Activated CD4-positive, CD25-positive, alpha-beta regulatory T cell treated with anti-CD3 and anti-CD28 coated beads, Interleukin-2, amount 50 U/mL, for 16 hours (primary cell): ENCODE measurements at places on chromosomes 5 and 9.

DNA sequence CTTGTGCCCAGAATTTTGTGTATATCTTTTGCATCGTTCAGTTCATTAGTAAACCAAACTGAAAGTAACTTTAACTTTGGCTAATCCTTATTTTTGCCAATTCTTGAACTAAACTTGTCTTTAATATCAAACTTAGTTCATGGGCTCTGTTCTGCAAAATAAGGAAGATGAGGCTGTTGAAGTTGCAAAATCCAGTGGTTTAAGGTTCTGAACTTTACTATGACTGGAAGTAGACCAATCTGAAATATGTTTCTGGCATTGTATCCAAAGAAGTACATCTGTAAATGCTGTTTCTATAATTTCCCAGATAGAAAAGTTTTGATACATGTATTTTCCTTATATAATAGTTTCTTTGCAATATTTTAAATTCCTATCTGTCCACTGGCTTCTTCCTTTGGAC lies 238.1 kb downstream of the CETN3 start:
- DNase-seq, result no peak

- DNase-seq, result no peak
These were observed 224.1 kb downstream of the MEF2C start for GRCh38 chr5:88658886-88659285.

GRCh38 chr9:93268551-93269314 lies 84.8 kb downstream of the WNK2 start:
- DNase-seq, result no peak

GRCh38 chr5:84791138-84791537 lies 406.5 kb upstream of the EDIL3 start:
- DNase-seq, result no peak

DNA sequence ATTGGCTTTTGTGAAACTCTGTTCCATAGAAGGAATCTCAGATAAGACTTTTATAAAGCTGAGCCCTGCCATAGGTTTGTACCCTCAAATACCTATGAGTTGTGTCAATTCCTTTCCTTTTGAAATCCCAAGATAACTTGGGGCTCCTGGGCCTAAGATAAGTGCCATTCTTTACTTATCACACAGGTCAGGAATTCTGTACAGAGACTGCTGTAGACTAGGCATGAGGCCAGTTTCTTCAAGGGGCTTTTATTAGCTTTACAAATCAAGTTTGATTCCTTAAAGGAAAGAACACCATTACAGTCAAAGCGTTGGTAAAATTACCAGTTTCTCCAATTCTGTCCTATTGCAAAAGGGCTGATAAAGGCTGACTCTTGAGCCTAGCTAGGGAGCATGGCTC lies 39.2 kb downstream of the SHC3 start:
- DNase-seq, result no peak

DNA sequence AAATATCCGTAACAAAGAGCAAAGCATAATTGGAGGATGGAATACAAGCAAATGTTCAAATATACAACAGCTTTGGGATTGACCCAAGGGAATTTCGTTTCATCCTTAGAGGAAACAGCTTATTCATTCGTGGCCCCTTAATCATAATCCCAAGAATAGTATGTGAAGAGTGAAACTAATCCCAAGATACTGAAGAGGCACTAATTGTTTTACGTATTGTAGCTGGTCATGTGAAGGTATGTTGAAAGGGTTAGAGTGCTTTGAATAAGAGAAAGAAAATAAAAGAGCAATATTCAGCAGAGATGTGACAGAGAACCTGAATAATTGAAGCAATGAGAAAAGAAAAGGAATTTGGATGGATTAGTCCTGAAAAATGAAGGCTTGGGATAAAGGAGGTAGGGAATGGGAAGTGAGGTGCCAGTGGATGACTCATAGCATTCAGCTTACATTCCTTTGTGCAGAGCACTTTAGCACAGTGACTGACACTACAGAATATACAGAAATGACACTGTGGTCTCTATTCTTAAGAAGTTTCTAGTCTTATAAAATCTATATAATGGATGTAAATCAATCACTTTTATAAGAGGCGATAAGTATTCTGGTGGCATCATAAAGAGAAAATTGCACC lies 221.9 kb downstream of the TLR4 start:
- DNase-seq, result no peak

DNA sequence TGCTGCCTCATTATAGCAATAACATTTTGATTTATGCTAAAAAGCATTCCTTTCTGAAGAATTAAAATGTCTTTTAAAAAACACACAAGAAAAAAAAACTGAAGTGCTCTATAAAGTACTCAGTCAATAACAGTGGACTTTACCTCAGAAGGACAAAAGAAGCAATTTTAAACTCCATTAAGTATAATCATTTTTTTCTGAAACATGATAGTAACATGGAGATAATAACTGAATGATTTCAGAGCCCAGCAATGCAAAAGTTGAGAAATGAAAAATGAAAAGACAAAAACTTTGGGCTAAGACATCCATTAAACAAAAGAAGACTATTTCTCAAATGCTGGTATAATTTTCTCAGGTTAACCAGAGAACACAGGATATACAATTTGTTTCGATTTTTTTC lies 78.7 kb downstream of the RFX3 start:
- no peak for DNase-seq

DNA sequence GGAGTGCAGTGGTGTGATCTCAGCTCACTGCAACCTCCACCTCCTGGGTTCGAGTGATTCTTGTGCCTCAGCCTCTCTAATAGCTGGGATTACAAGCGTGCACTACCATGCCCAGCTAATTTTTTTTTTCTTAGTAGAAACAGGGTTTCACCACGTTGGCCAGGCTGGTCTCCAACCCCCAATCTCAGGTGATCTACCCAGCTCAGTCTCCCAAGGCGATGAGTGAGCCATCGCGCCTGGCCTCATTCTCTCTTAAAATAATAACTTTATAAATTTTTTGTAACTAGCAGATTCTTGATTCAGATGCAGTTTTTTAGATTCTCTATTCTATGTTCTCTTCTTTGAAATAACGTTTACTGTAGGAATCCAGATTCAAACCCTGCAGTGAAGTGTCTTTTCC lies 127.1 kb downstream of the GDNF start:
- no peak for DNase-seq

DNA sequence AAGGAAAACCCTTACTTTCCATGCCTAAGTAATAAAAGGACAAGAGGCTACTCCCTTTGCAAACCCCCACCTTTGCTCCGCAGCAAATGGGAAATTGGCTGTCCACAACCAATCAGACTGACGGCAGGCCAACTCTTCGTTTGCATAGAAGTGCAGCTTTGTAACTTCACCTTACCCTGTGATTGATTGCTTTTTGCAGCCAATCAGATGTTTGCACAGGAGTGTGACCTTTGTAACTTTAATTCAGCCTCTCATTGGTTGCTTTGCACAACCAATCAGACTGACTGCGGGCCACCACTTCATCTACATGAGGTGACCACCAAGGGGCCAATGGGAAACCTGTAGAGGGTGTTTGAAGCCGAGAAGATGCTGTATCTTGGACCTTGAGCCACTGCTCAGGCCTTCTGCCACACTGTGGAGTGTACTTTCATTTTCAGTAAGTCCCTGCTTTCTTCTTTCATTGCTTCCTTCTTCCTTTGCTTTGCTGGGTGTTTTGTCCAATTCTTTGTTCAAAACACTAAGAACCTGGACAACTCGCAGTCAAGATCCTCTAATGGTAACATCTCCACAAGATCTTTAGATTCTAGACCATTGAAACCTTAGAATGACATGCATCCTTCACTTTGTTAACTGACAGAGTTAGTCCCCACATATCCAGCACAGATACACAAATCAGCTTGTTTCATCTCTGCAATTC lies 51.3 kb upstream of the FREM1 start:
- DNase-seq, result no peak

- DNase-seq, result no peak
These were observed 24.1 kb upstream of the AGGF1 start for GRCh38 chr5:77006124-77006523.

DNA sequence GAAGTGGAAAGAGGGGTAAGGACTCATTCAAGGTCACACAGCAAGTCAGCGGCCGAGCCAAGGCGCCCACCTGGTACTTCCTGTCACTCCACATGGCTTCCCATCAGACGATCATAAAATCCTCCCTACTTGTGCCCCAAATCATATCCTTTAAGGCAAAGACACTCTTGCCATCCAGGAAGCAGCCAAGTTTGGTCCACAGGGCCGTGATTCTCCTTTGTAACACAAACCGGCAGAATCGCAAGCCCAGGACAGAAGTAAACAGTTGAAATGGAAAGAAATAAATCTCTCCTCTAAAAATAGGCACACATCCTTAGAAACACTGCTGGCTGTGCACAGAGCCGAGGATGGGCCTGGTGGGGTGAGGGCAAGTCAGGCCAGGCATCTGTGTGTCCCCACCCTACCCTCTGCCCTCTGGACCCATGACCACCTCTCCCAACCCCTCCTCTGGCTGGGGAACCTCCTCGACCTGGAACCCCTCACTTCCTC lies 30.5 kb downstream of the TMOD1 start:
- no peak for DNase-seq

GRCh38 chr9:80926611-80927010 lies 762.7 kb downstream of the TLE1 start:
- no peak for DNase-seq

- no peak for DNase-seq
These were observed 409.6 kb downstream of the NFIB start for GRCh38 chr9:13904311-13904710.

DNA sequence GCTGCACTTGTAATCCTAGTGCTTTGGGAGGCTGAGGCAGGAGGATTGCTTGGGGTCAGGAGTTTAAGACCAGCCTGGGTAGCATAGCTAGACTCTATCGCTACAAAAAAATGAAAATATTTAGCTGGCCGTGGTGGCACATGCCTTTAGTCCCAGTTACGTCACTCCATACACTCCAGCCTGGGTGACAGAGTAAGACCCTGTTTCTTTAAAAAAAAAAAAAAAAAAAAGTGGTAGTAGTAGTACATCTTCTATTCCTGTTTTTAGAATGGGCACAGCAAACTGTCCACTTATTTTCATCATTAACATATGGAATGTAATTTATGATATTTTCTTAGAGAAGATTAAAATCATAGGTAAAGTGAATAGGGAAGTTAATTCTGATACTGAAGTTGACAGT lies 48.2 kb downstream of the TRIO start:
- DNase-seq, result no peak

DNA sequence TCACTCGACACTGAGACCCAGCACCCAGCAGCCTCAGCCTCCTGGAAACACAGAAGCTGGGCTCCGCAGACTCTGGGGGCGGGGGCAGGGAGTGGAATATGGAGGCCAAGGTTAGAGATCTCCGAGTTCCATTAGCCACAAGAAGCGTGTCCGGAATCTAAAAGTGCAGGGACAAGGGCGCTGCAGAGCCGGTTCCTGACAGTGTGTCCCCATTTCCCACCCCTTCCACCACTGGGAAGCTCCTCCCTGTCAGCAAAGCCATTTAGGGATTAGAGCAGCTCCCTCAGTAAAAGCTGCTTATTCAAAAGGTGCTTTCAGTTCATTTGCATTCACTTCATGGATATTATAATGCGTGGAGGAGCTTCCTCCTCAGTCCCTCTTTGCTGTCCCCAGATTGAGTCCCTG lies 74.1 kb upstream of the HSPA9 start:
- DNase-seq, result no peak

- DNase-seq, result no peak
These were observed 39.0 kb downstream of the GDA start for GRCh38 chr9:72188232-72188631.

DNA sequence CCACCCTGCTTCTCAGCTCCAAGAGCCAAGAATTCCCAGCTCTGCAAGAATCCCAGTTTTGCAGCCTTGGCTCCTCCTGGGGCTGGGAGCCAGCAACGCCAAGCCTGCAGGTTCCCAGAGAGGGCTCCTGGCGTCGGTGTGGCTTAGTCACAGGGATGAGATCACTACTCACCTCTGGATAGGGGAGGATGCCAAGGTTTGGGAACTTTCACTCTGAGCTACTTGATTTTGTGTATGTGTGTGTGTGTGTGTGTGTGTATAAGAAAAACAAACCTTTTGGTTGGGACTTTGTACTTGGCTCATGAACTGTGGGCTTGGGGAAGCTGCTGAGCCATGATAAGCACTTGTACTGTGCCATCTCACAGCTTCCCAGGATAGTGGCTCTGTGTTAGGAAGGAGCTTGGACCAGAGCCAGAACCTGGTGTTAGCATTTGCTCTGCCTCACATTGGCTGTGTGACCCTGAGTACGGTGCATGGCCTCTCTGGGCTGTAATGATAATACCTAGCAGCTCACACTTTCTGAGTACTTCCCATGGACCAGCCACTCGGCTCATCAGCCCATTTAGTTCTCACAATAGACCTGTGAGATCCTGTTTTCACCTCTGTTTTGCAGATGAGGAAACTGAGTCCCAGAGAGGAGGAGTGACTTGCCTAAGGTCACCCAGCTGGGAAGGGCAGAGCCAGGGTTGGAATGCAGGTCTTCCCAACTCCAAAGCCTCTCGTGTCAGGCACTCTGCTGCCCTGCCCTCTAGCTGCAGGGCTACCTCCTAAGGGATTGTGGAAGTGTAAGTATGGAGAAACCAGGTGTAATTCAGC lies 41.4 kb upstream of the DAB2IP start:
- DNase-seq, result no peak

DNA sequence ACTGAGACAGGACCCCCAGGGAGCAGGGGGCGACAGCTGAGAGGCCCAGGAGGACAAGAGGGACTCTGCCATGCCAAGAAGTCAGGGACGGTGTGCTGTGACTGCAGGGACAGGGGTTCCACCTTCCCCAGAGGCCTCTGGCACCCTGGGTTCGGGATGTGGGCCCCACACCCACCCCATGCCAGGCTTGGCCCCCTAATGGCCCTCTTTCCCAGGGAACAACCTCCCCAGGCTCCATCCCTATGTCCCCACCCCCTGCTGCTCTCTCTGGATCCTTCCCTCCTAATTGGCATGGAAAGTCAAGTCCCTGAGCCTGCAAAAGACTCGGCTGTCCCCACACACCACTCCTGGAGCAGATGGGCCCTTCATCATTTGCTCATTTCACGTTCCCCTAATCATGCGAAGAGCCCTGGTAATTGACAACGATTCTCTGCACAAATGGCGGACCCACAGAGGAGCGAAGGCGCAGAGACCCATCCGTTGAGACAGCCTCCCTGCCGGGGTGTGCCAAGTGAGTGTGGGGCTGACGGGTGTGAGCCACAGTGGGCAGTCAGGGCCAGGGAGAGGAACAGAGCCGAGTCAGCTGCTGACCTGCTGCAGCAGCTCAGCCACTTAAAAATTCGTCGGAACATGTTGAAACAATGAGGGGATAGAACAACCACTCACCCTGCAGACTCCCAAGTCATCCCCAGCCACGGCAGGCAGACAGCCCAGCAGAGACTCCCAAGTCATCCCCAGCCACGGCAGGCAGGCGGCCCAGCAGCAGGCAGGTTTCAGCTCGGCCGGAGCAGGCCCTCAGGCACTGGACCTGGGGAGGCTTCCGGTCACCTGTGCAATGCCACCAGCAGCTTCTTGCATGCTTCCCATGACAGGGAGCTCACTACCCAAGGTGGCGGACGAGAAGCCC lies 109.0 kb downstream of the VAV2 start:
- no peak for DNase-seq

- no peak for DNase-seq
These were observed 539.5 kb downstream of the EBF1 start for GRCh38 chr5:158560170-158560569.

DNA sequence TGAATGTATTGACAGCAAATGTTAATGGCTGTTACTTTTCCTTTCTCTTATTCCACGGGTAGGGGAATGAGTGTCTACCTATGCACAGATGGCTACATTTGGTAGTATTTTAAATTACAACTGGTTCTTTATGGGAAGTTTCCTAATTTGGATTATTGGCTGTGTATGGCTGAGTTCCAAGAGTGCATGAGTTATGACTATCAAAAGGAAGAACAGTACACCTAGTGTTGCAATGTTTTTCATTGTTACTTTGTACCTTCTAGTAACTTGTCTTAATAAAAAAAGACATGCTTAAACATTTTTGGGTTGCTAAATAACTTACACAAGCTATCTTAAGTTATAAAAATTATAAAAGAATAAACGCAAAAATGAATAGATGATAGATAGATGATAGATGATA lies 35.8 kb upstream of the MAMDC2 start:
- no peak for DNase-seq
